Calu3 (cell line): ENCODE measurements at places on chromosomes 4 and X.

GRCh38 chr4:147596981-147597380, 20.2 kb upstream of the TMEM184C start:
- peak; percentile 67 for DNase-seq

DNA sequence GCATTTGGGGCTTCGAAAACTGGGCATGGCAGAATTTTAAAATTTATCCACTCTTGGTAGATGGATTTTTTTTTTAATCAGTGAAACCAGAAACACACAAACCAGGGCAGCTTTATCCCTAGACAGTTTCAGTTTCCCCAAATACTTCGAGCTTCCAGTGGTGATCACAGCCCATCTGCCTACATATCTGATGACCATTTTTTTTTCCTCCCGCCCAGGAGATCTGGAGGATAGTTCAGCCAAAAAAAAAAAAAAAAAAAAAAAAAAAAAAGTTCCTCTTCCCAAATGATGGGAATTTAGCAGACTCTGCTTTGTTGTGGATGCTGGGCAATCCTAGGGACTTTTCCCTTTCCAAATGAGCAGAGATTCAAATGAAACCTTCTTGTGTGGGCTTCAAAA, 1.0 kb upstream of the TBC1D9 start:
- no peak for DNase-seq

DNA sequence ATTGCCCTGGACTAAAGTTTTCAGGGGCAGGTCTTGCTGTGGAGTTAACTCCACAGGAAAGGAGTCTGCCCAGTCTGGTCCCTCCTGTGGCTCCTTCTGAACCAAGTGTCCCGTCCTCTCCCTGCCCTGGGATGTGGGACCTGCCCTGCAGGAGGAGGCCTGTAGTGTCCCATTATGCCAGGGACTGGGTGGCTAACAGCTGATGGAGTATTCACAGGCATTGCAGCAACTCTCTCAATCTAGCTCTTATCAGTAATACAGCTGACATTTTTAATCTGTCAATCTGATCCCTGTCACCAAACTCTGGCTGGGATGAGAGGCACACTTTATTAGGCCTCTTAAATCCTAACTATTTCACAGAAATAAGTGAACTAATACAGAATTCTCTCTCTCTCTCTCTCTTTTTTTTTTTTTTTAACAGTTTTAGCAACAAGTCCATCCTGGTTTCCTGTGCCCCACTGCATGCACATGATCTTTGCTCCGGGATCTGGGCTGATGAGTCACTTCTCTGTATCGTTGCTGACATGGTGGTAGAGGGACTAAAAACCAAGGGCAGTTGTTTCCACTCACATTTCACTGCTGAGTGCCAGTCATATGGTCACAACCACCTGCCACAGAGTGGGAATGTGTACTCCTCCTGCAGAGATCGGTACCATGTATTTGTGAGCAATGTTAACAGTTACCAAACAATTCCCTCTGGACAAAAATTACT, 39.1 kb downstream of the HAND2 start:
- peak; percentile 18 for DNase-seq

- no peak for DNase-seq
These were observed 84.5 kb downstream of the PPP2R2C start for GRCh38 chr4:6387946-6388345.

GRCh38 chr4:99537674-99538073, 26.2 kb downstream of the TRMT10A start:
- no peak for DNase-seq

DNA sequence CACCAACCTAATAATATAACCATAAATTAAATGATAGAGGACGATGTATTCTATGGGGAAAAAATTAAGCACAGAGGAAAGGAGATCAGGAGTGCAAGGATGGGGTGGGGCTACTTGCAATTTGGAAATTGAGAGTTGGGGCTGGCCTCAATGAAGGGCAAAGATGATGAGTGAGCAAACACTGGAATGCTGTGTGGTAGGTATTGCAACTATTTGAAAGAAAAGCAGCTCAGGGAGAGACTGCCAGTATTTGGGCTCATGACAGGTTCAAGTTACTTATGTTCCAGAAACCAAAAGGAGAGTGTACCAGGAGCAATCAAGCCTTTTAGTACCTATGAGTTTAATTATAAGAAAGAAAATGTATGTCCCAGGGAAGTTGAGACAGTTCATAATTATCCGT, 47.4 kb downstream of the ASIC5 start:
- DNase-seq, result no peak
